ENCODE measurements at places on chromosomes 5 and 9.

DNA sequence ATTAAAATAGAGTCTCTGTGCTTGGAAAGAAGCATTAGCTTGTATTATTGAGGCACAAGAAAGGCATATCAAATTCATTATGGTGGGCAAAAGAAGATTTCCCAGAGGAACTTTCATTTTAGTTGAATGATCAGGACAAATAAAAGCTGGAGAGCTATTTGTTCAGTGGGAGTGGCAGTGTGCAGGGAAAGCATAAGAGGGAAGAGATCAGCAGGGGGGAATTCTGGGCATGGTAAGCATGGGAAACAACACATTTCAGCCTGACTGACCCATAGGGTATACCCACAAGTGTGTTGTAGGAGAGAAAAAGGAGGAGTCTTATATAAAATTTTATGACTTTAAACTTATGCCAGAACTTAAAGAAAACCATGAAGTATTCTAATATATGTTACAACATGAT is 167.7 kb upstream of the RASA1 start:
- DNase-seq: no peak

- no peak for DNase-seq
Observed at GRCh38 chr9:95415158-95415557, 97.6 kb upstream of the FANCC start.

DNA sequence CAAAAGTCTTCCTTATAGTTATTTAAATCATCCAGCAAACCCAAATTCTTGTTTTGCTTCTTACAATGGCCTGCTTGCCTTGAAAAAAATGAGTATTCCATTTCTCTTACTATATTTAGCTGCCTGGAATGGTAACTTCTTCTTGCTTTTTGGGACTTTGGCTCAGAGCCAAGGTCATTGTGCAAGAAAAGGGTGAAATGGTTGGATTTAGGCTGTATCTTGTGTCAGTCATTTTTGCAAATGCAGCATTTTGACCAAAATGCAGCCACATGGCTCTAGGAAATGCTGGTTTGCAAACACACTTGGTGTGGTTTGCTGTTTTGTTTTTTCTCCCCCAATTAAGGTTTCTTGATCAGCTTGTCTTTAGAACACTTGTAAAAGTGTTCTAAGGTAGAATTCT is 133.3 kb upstream of the ELL2 start:
- DNase-seq: no peak

- DNase-seq: no peak
Observed at GRCh38 chr9:107749787-107750444, 260.3 kb upstream of the KLF4 start.

DNA sequence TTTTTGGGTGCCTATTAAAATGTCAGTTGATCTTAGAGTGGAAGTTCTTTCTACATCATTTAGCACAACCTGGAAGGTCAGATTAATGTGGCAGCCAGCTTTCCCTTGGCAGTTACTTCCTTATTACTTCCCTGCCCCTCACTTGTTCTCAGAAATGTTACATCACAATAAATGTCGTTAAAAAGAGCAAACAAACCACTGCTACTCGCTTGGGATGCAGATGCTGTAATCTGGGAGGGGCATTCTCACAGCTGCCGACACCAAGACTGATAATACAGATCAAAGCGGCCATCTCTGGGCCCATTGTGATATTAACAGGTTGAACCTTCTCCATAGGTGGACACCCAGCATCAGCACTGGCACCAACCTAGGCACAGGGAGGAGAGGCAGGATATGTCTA is 29.3 kb downstream of the PLAC8L1 start:
- no peak for DNase-seq

DNA sequence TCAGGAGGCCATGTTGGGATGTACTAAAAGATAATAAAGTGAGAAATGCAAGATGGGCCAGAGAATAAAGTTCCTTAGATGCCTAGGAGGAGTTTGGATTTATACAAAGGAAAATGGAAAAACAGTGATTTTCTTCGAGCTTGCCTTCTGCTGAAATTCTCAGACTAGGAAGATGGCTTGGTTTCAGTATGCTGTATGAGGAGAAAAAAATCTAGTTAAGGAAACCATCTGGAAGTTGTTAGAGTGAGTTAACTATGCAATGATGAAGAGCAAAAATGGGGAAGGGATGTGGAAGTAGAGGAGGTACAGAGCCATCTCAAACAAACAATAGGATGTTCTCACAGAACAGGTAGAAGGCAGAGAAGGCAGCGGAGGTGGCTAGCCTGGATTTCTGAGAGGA is 162.9 kb upstream of the FTMT start:
- no peak for DNase-seq

GRCh38 chr5:132429463-132430440 is 60.2 kb downstream of the SLC22A5 start:
- DNase-seq: peak; percentile 20

DNA sequence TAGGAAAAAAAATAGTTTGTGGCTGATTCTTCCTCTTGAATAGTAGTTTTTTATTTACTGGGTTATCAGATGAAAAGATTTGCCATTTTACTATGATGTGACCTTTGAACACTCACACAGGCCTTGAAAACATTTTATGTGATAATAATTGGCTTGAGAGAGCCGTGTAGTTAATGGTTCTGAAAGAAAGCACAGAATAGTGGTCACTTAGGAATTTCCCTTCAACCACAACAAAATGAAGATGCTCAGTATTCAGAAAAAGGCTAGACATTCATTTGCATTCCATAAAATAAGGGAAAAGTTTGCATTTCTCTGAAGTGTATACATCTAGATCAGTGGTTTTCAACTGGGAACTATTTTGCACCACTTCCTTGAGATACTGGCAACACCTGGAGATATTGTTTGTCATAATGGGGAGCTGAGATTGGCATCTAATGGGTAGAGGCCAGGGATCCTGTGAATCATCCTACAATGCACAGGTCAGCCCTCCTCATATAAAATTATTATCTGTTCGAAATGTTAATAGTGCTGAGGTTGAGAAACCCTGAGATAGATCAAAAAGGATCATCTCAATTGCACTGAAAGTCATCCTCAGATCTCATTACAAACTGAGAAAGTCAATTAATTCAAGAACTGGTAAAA is 446.4 kb upstream of the CCNG1 start:
- DNase-seq: no peak

DNA sequence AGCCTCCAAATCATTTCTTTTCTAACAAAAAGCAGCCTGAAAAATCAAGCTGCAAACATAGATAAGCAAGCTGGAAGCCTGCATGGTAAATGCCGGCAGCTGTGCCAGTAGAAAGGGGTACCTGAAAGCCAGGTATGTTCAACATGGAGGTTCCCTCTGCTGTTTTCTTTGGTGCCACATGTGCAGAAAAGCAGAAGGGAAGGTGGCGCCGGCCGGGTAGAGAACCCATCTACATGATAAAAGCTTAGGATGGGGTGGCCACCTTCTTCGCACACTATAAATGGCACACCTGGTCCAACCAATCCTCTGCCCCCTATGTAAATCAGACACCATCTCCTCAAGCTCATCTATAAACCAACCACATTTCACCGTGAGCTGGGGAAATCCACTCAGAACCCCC is 268.9 kb upstream of the IRX2 start:
- DNase-seq: no peak

GRCh38 chr5:150670275-150670947 is 9.4 kb downstream of the MYOZ3 start:
- no peak for DNase-seq

- no peak for DNase-seq
Observed at GRCh38 chr5:150762211-150762610, 3.4 kb upstream of the DCTN4 start.

GRCh38 chr5:121919046-121919445 is 42.7 kb upstream of the SRFBP1 start:
- no peak for DNase-seq

DNA sequence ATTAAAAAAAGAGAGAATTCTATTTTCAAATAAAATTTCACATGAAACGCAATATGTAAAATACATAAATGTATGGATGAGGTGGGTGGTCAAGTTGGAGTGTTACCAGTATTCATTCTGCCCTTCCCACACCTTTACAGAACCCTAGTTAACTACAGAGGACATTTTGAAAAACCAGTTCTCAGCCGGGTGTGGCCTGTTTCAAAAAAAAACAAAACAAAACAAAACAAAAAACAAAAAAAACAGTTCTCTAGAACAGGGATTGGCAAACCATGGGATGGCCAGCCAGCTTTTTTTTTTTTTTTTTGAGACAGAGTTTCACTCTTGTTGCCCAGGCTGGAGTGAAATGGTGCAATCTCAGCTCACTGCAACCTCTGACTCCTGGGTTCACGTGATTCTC is 28.4 kb upstream of the HK3 start:
- no peak for DNase-seq

DNA sequence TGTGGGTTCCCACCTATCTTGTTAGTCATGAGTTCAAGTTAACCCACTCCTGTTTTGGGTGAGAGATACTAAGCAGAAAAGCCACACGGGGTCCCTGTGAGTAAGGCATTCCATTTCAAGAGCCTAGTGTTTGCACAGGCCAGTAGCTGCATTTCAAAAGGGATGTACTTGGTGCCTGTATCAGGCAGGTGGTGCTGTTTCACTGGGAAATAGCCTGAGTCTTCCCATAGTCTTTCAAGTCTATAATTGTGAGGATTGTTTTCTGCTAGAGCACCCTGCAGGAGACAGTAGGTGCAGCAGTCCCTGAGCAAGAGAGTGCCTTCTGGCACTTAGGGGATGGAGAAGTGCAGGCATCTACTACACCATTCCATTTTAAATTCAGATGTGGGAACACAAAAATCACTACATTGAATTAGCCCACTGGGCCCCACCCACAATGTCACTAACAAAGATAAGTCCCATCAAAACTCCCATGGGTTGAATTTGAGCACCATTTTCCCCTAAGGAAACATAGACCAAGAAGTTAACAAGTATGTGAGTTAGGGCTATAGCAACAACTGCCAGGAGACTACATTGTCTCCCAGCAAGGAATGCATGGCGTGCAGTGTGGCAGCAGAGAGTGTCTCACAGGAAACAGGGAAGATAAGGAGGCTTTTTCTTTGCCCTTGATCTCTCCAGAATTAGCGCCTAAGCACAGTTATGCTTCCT is 263.2 kb downstream of the COX7C start:
- peak; percentile 41 for DNase-seq

DNA sequence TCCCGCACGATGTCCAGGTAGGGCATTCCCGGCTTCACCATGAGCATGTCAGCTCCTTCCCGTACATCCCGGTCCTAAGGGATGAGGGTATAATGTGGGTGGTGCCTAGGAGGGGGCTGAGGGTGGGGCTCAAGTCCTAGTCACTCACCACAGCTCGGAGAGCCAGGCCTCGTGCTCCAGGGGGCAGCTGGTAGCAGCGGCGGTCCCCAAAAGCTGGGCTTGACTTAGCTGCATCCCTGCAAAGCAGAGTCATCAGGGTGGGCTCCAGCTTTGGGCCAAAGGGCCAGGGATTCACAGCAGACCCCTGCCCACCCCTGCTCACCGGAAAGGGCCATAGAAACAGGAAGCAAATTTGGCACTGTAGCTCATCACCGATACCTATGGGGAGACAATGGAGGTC is 11.6 kb downstream of the ALAD start:
- DNase-seq: no peak

DNA sequence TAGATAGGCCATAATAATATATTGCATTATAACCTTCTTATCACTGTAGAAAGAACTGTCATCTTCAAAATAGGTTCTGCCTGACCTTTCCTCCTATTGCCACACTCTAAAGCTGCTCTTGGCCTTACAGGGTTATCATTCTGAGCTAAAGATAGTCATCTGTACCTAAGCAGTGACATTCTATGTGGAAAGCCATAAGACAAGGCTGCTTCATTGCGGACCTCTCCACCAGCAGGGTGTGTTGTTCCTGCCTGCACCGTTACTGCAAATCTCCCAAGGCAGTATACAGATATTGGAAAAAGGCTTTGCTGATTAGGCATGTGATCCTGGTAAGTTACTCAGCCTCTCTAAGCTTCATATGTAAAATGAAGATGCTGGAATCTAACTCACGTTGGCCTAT is 8.1 kb downstream of the ZNF622 start:
- DNase-seq: no peak

DNA sequence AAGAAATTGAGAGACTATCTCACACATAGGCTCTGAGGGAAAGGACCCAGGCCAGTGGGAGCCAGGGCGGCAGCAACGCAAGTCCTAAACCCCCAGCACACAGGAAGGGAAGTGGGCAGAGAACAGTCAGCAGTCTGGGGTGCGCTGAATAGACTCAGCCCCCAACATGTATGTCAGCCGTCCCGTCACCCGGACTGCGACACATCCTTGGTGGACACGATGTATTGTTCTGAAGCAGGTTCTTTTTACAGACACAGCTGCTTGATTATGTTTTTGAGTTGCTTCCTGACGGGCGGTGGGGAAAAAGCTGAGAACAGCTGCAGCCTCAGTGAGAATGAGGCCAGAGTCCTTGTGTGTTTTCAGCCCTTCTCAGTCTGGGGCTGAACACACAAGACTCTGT is 64.1 kb upstream of the CXCL14 start:
- DNase-seq: no peak

GRCh38 chr5:39016587-39017275 is 57.5 kb downstream of the RICTOR start:
- no peak for DNase-seq

- no peak for DNase-seq
Observed at GRCh38 chr5:43006424-43007202, 33.5 kb downstream of the ANXA2R start.

DNA sequence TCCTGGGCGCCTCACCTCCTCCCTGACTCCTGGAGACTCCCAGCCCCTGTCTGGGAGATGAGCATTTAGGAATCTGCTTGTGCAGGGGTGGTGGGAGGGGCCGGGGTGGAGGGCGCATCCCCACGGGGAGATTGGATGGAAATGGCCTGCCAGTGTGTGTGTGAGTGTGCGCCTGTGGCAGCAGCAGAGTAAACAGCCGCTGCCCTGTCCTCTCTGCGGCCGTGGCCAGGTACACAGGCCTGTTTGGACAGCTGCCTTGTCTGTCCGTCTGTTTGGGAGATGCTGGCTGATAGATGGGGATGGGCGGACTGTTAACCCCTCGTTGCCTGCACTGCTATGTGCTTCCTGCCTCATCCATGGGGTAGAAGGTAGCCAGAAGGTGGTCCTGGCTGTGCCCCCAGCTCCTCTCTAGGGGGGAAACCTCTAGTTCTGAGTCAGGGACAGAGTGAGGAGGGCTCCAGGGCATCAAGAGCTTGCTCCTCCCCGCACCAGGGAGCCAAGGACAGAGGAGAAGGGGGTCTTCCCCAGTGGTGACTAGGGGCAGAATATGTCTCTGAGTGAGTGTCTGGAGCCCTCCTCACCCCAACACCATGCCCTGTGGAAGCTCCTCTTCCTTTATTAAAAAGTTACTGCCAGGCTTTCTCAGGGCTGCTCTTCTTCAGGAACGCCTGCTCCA is 60.1 kb downstream of the LMX1B start:
- no peak for DNase-seq

DNA sequence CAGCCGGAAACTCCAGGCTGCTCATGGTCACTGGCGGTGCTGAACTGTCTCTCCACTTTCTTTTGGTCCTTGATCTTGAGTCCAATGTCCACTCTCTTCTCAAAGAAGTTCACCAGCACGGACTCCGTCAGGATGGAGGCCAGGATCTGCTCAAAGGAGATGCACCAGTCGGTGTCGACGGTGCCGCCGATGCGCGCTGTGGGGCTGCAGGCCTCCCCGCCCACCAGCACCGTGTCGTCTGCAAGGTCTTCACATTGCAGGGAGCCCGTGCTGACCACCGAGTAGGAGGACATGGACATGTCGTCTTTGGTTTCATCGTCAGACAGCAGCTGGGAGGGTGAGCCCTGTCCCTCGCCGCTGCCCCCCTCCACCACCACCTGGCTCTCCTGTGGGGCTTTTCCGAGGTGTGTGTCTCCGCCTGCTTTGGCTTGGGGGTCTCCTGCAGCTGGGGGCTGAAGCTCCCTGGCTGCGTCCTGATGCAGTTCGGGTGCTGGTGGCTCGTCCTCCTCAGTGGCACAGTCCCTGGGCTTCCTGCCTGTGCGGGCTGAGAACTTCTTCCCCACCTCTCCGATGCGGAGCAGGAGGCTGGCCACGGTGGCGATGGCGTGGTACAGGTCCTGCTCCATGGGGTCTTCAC is 5.0 kb upstream of the MRNIP start:
- no peak for DNase-seq

Data from stimulated activated CD8-positive, alpha-beta memory T cell treated with anti-CD3 and anti-CD28 coated beads, Interleukin-4, amount 100 ng/mL, for 48 hours (primary cell).